ENCODE measurements at places on chromosomes 3 and 15.

- DNase-seq: no peak
- H3K36me3 ChIP-seq: no peaks in the 10 kb centered on the region
- H3K4me3 ChIP-seq: no peak overlapping the region
- H3K4me1 ChIP-seq: peaks cover 1% of the 10 kb centered on the region
Observed at GRCh38 chr3:147159141-147159540, 247.2 kb downstream of the ZIC4 start.

GRCh38 chr15:69994429-69995205 is 103.1 kb downstream of the TLE3 start:
- peaks cover 59% of the 10 kb centered on the region for H3K27me3 ChIP-seq
- peaks cover 2% of the 10 kb centered on the region for H3K4me1 ChIP-seq
- no peak overlapping the region for H3K4me3 ChIP-seq
- H3K36me3 ChIP-seq: peaks cover 3% of the 10 kb centered on the region

DNA sequence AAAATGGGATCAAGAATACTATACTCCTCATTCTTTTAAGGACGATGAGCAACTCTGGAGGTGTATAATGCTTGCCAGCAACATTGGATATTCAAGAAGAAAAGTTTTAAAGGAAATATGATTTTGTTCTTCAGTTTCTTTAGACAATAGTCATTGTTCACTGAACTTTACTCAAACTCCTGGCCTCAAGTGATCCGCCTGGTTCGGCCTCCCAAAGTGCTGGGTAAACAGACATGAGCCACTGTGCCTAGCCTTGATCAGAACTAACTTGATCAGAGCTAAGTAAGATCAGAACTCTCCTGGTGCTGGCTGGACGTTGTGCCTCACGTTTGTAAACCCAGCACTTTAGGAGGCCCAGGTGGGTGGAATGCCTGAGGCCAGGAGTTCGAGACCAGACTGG is 12.6 kb downstream of the EFCAB12 start:
- no peak for DNase-seq
- H3K4me1 ChIP-seq: peaks cover 14% of the 10 kb centered on the region
- H3K27ac ChIP-seq: no peak overlapping the region
- H3K27me3 ChIP-seq: no peaks in the 10 kb centered on the region
- H3K36me3 ChIP-seq: no peaks in the 10 kb centered on the region

DNA sequence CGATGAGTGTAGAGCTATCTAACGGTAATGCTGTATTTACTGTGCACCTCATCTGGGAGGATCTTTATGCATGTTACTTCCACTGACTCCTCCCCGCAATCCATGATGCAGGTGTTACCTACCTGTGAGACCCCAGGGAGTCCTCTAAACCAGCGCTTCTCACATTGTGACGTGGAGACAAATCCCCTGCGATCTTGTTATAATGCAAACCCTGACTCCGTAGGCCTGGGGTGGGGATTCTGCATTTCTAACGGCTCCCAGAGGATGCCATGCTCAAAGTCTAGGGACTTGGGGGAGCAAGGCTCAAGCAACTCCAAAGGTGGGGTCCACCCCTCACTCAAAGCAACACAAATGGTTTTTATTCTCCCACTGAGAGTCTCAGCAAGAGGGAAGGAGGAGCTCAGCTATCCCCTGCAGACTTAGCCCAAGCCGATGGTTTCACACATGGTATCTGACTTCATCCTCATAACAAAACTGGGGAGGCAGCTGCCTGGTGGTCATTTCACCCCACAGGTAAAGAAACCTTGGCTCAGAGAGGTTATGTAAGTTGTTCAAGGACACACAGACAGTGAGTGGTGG is 63.6 kb downstream of the PCSK6 start:
- H3K4me1 ChIP-seq: peaks cover 2% of the 10 kb centered on the region
- no peak overlapping the region for H3K4me3 ChIP-seq
- DNase-seq: no peak
- peaks cover 8% of the 10 kb centered on the region for H3K27me3 ChIP-seq

DNA sequence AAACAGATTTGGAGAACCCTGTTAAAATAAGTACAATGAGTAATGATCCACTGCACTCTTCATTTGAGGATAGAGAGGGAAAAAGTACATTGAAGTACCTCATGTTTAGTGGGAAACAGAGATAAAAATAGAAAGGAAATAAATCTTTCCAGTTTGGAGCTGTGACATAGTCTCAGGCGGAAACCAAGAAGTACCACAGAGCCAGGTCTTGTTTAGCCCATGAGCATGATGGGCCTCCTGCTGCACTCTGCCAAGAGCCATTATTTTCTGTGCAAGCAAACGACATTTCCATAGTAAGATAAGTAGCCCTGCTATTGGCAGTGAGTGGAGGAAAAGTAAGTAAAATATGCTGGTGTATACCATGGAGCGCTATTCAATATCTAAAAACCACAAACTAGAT is 796.1 kb downstream of the TBL1XR1 start:
- no peaks in the 10 kb centered on the region for H3K36me3 ChIP-seq
- no peaks in the 10 kb centered on the region for H3K4me1 ChIP-seq
- H3K27me3 ChIP-seq: no peaks in the 10 kb centered on the region
- no peak overlapping the region for H3K27ac ChIP-seq
- H3K4me3 ChIP-seq: no peak overlapping the region
